ENCODE measurements at places on chromosomes 13 and 19.
A peak's percentile ranks its signal among the peaks of the same experiment; 100 is the strongest.

- no peak for DNase-seq
These were observed 450 bp downstream of the NDUFA11 start for GRCh38 chr19:5903056-5903623.

GRCh38 chr19:9565900-9566705 lies 18.2 kb downstream of the ZNF121 start:
- DNase-seq, result no peak

DNA sequence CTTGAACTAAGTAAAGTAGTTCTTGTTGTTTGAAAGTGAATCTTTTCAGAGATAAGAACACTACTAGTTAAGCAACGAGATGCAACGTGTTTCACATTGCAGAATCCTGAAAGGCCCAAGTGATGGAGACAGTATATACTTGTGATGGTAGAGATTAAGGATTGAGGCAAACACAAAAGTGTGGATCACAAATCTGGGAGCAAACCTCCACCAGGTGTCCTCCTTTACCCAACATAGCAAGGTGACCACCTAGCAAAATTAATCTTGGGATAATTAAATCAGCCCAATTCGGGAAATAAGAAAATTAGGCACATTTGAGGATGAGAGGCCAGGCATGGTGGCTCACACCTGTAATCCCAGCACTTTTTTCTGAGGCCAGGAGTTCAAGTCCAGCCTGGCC lies 563.9 kb downstream of the DACH1 start:
- DNase-seq, result no peak

DNA sequence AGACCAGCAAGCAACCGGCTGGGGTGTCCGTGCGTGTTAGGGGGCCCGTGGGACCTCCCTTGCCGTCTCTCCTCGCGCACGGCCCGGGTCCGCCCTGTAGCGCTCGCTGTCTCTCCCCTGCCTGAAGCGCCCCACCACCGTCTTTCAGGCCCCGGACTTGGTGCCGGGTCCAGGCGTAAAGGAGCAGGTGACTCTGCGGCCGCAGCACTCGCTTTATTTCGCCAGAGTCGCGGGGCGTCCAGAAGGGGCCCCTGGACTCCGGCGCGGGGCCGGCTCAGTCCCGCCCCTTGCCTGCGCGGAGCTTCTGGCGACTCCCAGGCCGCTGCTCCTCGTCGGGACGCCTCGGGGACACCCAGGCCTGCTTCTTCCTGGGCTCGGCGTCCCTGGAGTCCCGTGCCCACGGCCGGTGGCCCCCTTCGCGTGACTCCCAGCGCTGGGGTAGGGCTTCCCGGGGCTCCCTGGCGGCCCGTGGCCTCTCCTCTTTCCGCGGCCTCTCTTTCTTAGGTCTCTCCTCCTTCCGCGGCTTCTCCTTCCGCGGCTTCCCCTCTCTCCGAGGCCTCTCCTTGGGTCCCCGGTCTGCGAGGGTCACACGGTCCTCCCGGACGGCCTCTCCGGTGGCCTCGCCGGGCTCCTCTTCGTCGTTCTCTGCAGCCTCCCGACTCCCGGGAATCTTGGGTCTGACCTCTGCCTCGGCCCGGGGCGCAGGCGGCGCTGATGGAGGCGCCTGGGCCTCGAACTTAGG lies 3.1 kb downstream of the AMH start:
- DNase-seq, result no peak

DNA sequence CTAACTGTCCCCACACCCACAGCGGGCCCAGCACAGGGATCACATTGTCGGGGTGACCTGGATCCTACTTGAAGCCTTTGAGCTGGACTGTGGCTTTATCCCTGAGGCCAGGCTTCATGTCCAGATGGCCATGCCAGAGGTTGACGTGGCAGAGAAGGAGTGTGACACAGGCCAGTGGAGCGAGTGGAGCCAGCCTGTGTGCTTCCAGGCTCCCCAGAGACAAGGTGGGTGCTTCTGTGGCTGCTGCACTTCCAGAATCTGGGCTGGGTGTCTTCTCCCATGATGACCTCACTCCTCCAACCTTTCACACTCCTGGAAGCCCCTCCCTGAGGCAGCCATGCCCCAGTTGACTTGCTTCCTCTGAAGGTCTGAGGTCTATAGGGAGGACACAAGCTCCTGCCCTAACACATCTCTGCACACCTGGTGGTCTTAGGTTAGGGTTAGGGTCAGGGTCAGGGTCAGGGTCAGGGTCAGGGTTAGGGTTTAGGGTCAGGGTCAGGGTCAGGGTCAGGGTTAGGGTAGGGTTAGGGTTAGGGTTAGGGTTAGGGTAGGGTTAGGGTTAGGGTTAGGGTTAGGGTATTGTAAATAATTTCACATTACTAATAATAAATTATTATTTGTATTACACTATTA lies 13.1 kb upstream of the MZF1 start:
- DNase-seq, result no peak

DNA sequence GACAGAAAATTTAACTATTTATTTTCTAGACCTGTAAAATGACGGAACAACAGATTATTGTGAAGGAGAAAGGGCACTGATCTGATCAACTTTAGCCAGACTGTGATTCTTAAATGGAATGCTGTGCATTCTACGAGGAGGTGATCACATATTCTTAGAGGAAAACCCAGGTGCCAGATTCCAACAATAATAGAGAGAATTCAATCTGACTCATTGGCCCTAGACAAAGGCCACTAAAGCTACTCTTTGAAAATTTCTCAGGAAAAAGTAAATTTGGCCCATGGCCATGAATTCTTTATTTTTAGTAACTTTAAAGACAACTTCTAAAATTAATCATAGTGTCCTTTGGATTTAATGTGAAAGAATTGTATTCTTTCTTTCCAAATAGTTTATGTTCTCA lies 58.6 kb upstream of the POSTN start:
- no peak for DNase-seq

- DNase-seq, result no peak
These were observed 27.3 kb downstream of the INTS6 start for GRCh38 chr13:51425410-51426042.

GRCh38 chr13:99367663-99368448 lies 60.7 kb upstream of the GPR183 start:
- no peak for DNase-seq

DNA sequence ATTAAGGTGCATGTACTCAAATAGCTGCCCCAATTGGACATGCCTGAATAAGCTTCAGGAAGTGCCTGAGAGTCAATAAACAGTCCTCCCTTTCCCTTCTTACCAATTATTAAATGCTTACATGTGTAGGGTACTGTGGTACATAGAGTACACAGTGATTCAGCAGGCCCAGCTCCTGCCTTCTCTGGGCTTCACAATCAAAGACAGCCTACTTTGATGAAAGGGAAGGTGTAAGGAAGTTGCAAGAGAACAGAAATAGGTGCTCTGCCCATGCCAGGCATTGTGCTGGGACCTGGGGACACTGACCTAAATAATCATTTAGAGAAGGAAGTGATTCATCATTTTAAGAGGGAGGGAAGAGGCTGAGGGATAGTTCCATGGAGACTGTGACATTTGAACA lies 17.2 kb downstream of the FRY start:
- no peak for DNase-seq

- peak; percentile 52 for DNase-seq
These were observed 20.7 kb downstream of the TNFSF11 start for GRCh38 chr13:42594481-42595252.

DNA sequence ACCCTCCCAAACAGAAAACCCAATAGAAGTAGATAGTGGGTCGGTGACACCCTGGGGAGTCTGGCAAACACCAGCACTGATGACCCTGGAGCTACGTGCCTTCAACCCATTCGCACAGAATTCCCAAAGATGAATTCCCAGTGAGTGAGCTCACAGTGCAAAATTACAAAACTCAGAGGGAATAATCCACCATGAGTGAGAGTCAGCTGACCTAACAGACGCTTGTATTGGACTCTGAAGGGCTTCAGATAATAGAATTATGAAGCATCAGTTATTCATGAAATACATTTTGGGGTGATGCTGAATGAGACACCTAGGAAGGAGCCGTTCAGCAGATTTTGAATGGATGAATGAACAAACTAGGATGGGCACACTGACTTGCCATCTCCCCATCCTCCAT lies 40.2 kb downstream of the KCNC3 start:
- no peak for DNase-seq

- no peak for DNase-seq
These were observed 8.3 kb downstream of the THOP1 start for GRCh38 chr19:2793577-2793976.

GRCh38 chr19:14031719-14032480 lies at the start of gene IL27RA:
Gene IL27RA, plus strand, starts transcription at chr19:14031762. Its CDS starts 111 bp downstream, at chr19:14031873.
- DNase-seq, result peak; percentile 73

- no peak for DNase-seq
These were observed 542.5 kb downstream of the GPC6 start for GRCh38 chr13:93769101-93769500.

- no peak for DNase-seq
These were observed 88.9 kb upstream of the RNF113B start for GRCh38 chr13:98265692-98266551.

DNA sequence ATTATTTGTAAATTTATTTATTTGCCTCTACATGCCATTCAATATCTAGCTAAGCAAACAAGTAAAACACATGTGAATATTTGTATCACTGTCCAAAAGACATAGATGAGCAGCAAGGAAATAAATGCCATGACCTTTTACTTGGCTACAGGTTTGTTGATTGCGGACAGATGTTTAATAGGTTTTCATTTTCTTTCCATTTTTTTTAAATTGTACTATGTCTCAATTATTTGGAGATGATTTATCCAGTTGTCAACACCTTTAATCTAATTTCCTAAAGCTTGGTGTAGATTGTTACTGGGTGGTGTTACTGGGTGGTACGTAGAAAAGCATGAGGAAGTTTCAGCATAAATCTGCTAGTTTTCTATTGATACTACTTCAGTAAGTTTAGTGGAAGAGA lies 560.6 kb upstream of the SPRY2 start:
- no peak for DNase-seq

DNA sequence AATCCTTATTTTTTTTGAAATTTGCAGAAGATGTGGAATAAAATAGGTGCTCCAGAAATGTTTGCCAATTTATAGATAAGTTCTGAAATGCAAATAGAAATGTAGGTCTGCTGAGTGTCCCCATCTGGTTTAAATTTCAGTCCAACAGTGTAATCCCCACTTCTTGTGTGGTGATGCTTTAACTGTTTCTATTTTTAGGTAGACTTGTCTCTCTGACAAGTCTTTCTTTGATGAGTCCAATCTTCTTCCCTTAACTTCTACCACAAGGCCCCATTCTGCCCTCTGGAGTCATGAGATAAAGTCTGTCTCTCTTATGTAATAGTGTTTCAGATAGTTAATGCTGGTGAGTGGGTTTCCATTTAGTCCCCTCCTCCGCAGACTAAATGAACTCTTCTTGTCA lies 390.4 kb downstream of the RFC3 start:
- DNase-seq, result no peak

DNA sequence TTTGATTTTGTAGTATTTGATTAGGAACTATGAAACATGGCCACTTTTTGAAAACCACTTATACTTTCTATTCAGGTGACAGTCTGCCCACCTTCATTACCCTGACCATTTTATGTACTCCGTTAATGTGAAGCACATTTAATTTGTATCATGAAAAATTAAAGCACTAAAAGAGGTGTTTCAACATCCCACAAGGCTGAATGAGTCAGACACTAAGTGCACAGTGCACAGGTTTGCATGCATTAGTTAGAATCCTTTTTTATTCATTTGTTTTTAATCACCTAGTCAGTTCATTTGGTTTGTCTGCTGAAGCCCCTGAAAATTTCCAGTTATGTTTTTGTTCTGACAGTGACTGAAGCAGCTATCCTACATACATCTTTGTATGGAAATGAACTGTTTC lies 271.0 kb downstream of the SLITRK5 start:
- no peak for DNase-seq

GRCh38 chr19:35495107-35496064 lies 5.1 kb upstream of the KRTDAP start:
- peak; percentile 92 for DNase-seq

DNA sequence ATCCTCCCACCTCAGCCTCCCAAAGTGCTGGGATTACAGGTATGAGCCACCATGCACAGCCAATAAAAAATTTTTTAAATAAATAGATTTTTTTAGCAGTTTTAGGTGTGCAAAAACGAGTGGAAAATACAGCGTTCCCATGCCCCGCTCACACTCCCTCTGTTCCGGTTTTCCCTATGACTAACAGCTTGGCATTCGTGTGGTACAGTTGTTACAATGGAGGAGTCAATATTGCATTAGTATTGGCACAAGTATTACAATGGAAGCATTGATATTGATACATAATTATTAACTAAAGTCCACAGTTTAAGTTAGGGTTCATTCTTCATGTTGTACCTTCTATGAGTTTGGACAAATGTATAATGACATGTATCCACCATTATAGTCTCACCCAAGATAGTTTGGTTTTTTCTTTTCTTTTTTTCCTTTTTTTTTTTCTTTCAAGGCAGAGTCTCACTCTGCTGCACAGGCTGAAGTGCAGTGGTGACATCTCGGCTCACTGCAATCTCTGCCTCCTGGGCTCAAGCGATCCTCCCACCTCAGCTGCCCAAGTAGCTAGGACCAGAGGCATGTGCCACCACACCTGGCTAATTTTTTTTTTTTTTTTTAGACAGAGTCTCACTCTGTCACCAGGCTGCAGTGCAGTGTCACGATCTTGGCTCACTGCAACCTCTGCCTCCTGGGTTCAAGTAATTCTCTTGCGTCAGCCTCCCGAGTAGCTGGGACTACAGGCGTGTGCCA lies 15.4 kb upstream of the RAB20 start:
- no peak for DNase-seq

Measured in GM19239 (cell line).